ENCODE measurements at places on chromosomes 13 and 19.
A peak's percentile ranks its signal among the peaks of the same experiment; 100 is the strongest.

DNA sequence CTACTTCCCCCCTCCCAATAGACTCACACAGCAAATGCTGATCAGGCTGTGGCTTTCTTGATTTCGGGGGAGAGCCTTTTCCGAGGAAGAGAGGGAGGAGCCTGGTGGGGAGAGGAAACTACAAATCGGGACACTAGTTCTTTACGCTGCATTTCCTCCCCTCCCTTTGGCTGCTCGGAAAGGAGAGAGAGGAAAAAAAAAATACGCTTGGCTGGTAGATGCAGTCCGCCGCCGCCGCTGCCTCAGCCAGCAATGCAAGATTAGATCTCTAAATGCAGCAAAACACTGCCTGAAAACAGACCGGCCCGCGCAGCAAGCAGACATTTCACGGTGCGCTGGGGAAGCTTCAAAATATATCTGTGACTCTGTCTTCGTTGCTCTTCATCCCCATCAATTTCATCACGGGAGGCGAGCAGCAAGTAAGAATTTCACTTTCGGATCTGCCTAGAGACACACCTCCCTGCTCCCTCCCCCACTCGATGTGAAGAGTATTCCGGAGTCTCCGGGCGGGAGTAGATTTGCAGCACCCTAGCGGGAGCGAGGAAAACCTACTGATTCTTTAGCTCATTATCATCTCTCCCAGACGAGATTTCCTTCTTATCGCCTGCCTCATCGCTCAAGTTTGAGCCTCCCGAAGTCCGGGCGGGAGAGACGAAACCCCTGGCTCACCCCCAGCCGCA, at the start of gene PCDH17:
Gene PCDH17, plus strand, starts transcription at position 149 of the 680 bp plus-strand sequence. CDS start 803 bp downstream, outside the sequence.
- peak; percentile 84 for DNase-seq

GRCh38 chr19:48490981-48491792, 20.4 kb downstream of the LMTK3 start:
- no peak for DNase-seq

- DNase-seq, result no peak
Observed at GRCh38 chr19:16383584-16384161, 59.0 kb downstream of the KLF2 start.

GRCh38 chr13:85197431-85197830, 601.8 kb downstream of the SLITRK6 start:
- DNase-seq, result no peak

- DNase-seq, result no peak
Observed at GRCh38 chr19:4730740-4731171, 7.1 kb upstream of the DPP9 start.

DNA sequence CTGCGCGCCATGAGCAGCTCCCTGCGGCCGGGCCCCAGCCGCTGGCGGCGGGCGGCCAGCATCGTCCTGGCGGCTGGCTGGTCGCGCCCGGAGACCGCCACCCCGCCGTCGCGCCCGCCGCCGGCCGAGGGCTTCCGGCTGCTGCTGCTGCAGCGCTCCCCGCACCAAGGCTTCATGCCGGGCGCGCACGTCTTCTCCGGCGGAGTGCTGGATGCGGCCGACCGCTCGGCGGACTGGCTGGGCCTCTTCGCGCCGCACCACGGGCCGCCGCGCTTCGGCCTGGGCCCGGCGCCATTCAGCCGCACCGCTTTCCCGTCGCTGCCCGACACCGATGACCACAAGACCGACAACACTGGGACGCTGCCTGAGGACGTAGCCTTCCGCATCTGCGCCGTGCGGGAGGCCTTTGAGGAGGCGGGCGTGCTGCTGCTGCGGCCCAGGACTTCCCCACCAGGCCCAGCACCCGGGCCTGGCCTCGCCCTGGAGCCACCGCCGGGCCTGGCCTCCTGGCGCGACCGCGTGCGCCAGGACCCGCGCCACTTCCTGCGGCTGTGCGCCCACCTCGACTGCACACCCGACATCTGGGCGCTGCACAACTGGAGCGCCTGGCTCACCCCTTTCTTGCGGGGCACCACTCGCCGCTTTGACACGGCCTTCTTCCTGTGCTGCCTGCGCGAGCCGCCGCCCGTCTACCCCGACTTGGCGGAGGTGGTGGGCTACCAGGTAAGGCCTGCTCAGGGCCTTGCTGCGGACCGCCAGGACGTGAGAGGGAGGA, 518 bp downstream of the NUDT19 start:
- peak; percentile 81 for DNase-seq

DNA sequence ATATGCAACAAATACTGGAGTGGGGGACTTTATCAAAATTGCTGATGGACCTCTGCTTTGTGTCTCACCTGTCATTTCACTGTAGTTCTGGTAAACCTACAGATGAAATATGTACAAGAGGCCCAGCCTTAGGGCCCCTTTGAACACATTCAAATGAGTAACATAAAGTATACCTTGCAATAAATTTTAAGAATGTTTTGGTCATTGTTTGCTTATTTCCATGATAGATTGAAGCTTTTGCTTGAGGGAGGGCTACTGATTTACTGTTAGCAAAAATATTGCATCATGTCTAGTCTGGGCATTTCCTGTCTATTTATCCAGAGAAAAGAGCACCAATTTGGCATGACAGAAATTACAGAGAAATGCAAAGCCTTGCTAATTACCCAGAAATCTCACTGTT, 705.5 kb upstream of the PCDH9 start:
- DNase-seq, result no peak

- DNase-seq, result peak; percentile 29
Observed at GRCh38 chr19:28864024-28864503, 348.9 kb downstream of the UQCRFS1 start.

- DNase-seq, result peak; percentile 56
Observed at GRCh38 chr13:45055902-45056648, 64.2 kb upstream of the GTF2F2 start.

GRCh38 chr13:110124201-110124940, 182.6 kb downstream of the COL4A1 start:
- no peak for DNase-seq

DNA sequence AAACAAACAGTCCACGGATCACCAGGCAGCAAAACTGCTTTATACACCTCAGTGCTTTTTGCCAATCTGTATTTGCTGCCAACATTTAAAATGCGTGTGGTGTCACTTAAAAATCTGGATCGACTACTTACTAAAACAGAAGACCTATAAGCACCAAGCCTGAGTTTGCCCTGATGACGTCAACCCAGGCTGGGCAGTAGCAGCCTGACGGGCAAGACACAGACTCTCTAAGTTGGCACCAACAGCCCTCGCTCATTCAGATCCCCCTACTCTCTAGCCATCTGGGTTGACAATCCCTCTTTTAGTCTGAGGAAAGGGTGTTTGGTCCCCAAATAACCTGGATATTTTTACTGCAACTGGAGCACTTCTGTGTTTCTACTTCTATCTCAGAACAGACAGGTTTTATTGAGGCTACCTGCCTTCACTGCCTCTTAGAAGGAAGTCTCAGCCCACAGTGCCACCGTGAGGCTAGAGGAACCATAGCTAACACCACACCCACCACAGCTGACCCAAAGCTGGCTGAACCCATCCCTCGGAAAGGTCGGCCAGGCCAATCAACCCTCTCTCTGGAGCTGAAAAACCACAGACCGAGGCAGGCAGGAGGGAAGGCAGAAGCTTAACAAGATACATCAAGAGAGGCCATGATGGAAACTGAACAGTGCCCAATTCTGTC, 6.9 kb downstream of the SUGP2 start:
- no peak for DNase-seq

- DNase-seq, result no peak
Observed at GRCh38 chr19:46902402-46902766, 41.6 kb downstream of the ARHGAP35 start.

- DNase-seq, result no peak
Observed at GRCh38 chr13:49060678-49061387, 85.1 kb downstream of the FNDC3A start.

DNA sequence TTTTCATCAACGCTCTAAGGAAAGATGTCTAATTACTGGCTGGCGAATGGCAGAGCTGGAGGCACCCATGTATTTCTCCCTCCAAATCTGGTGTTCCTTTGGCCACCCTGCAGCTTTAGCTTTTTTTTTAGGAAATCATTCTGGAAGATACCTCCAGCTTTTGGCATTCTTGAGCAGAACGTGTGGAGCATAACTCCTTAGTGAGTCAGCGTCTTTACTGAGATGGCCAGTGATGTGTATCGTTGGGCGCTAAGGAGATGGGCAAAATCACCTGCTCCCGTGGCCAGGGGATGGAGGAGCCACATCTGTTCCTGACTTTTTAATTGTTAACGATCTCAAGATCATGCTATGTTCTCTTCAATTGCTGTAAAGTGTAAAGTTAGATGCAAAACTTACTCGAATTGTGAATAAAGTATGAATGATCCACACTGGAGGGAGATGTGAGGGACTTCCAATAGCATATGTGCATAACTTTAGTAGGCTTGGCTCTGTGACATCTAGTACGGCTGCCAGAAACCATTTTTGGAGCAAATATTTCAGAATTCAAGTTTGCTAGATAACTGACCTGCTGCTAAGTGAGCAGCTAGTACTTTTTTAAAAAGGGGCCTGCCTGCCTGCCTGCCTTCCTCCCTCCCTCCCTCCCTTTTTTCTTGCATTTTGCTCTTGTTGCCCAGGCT, 24.4 kb upstream of the C1QTNF9 start:
- DNase-seq, result no peak

- DNase-seq, result no peak
Observed at GRCh38 chr19:43467730-43468129, 2.3 kb upstream of the LYPD3 start.

All from Ammon's horn (tissue), 1 donor.